WTC11 (cell line): ENCODE measurements at places on chromosomes 13 and 19.

DNA sequence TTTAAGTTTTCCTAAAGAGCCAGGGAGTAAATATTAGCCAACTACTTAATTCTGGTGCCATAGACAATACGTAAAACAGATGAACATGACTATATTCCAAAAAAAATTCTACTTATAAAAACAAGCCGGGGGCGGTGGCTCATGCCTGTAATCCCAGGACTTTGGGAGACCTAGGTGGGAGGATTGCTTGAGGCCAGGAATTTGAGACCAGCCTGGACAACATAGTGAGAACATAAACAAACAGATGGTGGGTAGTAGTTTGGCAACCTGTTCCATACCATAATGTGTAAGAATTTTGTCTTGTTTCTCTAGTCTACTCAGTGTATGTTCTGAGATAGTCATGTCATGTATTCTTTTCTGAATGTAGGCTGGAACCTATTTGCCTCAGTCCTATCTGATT lies 25.4 kb downstream of the ITM2B start:
- no peak for DNase-seq

DNA sequence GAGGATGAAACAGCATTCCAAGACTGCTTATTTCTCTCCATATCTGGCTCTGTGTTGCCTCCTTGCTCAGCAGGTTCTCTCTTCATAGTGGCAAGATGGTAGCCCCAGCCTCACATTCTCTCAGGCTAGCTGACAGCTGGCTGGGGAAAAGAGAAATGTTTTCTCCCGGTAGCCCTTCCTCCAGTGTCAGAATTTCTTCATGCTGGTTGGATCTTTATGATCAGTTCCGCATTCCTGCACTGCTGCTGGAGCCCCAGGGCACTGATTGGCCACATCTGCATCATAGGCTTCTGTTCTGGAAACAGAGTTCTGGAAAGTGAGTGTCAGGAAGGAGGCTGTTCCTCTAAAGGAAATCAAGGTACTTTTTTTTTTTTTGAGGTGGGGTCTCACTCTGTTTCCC lies 24.6 kb downstream of the POP4 start:
- DNase-seq: no peak

GRCh38 chr13:84776593-84776992 lies 894.3 kb upstream of the SLITRK1 start:
- DNase-seq: no peak

DNA sequence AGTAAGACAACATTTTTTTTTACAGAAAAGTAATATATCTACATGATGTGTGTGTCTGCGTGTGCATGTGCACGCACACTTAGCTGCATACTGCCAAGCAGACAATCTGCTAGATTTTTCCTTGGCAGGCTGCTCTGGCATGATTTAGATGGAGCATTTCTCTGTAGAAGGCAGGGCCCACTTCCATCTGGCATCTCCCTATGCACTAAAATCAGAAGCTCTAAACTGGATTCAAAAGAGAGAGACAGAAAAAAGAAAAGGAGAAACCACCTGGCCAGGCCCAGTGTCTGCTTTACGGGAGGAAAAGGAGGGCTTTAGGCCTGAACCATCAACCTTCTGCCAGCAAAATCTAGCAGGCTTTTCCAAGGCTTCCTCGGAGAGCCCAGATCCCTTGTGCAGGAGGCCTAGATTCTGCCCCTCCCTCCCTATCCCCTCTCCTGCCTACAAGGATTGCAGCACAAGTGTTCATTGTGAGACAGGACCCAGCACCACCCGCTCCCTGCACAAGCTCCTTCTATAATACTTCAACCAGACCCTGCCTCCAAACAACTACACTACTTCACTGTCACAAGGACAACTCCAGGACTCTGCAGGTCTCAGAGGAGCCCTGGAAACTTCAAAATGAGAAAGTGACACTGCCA lies 99.3 kb downstream of the DOCK9 start:
- no peak for DNase-seq

GRCh38 chr19:1744822-1745563 lies 8.3 kb upstream of the ONECUT3 start:
- DNase-seq: no peak

DNA sequence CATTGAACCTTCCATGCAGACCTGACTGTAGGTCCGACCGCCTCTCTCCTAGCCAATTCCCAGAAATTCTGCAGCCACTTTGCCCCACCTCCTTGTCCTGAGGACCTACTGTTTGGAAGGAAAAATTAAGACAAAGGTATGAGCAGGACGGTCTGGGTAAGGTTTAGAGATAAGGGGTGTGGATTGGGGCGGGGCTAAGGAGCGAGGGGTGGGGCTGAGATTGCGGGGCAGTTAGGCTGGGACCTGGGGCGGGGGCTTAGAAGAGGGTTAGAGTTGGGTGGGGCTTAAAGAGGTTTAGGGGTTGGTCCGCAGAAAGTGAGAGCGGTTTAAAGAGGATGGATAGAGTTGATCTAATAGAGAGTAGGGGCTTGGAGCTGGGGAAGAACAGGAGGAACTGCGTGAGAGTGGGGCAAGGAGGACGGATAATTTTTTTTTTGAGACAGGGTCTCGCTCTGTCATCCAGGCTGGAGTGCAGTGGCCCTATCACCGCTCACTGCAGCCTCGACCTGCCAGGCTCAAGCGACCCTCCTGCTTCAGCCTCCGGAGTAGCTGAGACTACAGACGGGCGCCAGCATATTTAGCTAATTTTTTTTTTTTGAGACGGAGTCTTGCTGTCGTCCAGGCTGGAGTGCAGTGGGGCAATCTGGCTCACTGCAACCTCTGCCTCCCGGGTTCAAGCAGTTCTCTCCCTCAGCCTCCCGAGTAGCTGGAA lies 1.7 kb upstream of the ZNF865 start:
- DNase-seq: peak; percentile 71

DNA sequence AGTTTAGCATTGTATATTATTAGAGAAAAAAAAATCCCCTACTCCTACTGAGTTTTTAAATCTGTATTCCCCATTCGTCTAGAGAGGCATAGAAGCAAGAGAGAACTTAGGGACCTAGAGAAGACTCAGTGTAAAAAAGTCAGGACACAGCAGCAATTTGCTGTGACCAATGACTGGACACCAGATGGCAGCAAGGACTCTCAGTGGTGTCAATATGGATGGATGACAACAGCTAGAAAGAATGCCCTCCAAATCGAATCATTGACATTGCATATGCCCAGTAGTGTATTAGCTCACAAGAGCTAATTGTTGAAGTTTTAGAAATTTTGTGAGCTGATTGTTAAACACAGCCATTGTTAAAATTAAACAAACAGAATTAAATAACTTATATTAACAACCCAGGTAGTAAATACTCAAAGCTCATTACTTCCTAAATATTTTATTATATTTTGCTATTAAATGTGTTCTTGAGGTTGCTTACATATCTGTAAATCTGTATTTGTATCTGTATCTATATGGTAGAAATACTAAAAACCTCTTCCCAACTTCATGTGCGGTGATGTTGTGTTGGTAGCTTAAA lies 43.9 kb downstream of the SIAH3 start:
- DNase-seq: peak; percentile 40

DNA sequence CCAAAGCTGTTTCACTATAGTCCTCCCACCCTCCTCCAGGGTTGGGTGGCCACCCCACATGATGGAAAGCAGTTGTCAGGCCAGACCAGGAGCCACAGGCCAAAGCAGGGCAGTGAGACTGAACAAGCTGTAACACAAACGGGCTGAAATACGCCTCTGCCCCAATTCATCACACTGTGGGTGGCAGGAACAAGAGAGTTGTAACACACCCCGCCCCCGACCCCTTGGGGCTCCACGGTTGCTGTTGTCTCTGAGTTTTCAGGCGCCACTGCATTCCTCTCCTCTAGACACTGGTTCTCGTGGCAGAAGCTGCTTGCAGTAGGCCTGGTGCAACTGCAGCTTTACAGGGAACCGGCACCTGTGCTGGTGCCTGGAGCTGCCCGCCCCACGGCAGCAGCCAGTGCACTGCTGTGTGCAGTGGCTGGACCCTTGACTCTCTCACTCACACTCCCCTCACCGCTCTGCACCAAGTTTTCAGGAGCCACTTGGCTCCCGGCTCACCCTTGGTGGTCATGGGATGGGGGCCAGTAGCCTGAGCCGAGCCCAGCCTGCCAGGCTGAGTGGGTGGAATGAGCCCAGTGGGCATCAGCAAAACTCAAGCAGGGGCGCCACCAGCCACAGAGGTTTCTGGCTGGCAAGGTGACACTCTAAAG lies 1314.5 kb upstream of the MIR17HG start:
- no peak for DNase-seq

DNA sequence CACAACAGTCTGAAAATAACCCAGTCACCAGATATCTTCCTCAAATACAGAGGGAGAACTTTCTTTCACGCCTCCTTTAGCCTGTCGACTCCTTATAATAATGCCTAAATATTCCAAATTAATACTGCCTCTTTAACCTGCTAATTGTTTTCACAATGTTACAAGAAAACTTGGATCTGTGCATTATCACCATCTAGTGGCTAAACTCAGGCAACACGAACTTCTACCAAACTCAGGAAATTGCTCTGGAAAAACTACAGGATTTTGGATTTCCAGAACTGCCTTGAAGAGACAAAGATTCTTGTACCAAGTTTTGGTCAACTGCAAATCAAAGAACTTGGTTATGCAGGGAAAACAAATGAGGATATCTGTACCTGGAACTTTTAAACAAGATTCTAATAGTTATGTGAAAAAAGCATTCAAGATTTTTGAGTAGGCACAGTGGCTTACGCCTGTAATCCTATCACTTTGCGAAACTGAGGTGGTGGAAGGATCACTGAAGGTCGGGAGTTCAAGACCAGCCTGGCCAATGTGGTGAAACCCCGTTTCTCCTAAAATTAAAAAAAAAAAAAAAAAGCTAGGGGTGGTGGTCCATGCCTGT lies 10.8 kb downstream of the CLN5 start:
- no peak for DNase-seq

DNA sequence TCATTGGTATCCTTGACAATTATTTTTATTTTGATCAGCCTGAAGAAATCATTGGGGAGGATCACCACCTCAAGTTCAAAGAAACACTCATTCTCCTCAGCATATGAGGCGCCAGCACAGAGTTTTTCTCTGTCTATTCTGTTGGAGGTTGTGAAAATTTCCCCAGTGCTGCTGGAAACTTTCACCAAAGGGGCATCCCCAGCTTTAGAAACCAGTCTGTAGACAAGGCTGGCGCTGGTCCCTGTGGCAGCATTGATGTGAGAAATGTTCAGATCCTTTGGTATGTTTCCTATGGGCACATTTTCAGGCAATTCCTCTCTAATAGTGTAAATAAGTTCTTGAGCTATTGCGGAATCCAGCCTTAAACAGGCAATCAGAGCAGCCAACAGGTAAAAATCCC lies 2.1 kb downstream of the PCDH9 start:
- no peak for DNase-seq

DNA sequence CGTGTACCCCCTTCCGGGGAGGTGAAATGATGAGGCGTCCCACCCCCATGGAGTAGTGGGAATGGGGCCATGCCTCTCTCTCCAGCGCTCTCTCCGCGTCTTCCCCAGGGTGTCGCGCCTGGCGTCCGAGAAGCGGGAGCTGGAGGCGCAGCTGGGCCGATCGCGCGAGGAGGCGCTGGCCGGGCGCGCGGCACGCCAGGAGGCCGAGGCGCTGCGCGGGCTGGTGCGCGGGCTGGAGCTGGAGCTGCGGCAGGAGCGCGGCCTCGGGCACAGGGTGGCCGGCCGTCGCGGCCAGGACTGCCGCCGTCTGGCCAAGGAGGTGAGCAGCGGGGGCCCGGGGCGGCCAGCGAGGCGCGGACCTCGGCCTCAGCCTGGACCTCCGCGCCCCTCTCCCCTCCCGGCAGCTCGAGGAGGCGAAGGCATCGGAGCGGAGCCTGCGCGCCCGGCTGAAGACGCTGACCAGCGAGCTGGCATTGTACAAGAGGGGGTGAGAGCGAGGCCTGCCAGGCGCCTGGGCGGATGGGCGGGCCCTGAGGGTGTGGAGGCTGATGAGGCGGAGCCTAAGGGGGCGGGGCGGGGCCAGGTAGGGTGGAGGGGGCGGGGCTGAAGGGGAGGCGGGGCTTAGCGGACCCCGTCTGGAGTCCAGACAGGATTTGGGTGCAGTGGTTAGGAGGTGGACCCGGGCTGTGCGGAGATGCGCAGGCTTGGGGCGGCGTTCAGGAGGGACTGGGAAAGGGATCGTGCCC lies 7.7 kb downstream of the PGLYRP1 start:
- peak; percentile 92 for DNase-seq

DNA sequence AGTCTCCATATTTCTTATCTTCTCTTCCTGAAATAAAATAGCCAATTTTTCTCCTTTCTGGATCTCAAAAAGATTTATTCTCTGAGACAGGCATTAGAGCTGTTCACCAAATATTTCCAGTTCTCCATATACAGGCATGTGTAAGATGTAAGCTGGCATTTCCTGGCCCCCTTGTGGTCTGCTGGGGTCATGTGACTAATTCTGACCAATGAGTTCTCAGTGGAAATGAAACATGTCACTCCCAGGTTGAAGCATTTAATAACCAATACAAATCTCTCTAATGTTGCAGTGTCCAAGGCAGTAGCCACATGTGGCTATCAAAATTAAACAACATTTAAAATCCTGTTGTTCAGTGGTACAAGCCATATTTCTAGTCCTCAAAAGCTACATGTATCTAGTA lies 14.8 kb upstream of the CACNA1A start:
- DNase-seq: no peak

DNA sequence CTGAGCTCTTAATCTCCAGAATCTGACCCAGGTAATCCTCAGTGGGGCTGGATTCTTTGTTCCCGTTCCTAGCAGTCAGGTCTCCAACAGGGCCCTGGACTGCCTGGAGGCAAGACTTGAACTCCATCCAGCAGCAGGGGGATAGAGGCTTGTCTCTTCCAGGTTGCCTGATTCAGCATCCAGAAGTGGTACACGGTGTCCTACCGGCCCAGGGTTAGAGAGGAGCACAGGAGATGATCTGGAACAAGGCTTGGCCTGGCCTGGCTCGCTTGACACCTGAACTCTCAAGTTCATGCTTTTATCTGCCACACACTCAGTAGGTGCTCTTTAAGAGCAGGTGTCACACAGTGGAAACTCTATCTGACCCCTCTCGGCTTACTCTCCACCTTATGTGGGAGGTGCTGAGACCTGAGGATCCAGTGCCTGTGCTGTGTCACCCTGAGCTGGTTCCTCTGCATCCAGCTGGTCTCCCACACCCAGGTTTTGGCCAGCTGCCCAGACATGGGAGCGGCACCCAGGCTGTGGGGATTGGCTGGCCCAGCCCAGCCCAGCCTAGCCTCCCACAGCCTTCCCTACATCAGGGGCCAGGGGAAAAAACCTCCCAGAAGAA lies at the start of gene CYP4F3:
TSS of gene CYP4F3 (plus strand) at position 604 of the 610 bp plus-strand sequence. CDS start 519 bp downstream, outside the sequence.
- DNase-seq: no peak

DNA sequence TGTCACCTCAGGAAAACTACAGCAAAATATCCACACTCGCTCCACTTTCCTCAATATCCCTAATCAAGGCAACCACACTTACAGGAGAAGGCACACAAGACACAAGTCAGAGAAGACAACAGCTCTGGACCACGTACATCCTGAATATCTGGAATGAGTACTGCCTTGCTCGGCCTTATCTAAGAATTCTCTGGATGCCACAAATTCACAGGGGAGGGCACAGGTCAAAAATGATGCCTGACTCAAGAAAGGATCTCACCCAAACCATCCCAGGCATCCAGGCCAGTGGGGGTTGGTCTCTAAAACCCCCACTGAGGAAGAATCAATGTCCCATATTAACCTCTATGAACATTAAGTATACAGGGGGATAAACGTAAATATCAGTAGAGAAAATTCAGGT lies 29.9 kb downstream of the ATP7B start:
- DNase-seq: no peak
